ENCODE measurements at places on chromosomes 7 and 10.

DNA sequence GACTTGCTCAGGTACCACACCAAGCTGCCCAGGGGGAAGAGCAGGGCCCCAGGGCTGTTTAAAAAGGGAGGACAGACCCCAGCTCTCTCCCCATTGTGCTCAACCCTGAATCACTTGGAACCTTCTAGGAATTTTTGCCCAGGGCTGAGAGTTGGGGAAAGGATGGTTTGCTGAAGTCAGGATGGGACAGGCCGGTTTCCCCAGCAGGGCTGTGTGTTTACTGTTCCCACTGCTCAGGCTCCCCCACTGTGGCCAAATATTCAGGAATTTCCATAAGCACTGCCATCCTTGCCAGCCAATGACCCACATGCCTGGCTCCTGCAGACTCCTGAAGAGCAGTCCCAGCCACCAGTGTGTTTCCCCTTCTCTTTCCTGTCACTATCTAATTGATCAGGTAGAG lies 120.7 kb downstream of the WDFY4 start:
- no peak for DNase-seq

GRCh38 chr7:65915921-65916657 lies 43.2 kb downstream of the VKORC1L1 start:
- DNase-seq: no peak

GRCh38 chr10:26311383-26311940 lies 94.9 kb downstream of the GAD2 start:
- DNase-seq: no peak

- DNase-seq: no peak
Observed at GRCh38 chr10:21702633-21703111, 168.6 kb downstream of the MLLT10 start.

GRCh38 chr7:126972571-126972970 lies 280.2 kb downstream of the GRM8 start:
- no peak for DNase-seq

DNA sequence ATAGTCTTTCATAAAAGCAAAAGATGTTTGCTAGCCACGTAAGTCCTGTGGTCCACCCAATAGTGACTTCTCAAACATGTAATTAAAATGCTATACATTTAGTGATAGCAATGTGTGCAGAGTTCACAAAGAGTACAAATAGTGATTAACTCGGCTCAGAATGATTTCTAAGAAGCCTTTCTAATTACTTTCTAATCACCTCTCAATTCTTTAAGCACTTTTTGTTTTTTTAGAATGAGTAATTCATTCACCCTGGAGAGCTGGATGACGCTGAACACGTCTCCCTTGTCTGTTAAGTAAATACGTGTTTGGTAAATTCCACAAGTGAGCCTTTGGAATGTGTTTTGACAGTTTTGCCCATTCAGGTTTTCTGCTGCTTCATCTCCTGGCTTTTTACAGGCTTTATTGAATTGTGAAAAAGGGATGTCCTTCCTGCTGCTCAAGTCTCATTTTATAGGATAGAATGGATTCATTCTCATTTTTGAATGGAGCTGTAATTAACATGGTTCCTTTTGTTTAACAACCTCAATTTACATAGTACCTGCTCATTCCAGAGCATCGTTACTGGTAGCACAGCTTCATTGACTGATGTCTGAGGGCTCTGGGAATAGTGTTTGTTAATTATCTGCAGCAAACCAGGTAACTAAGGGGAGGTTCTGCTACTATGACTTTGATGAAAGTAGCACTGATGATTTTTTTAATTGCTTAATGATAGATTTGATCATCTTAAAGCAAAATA lies 212.1 kb downstream of the VTI1A start:
- DNase-seq: peak; percentile 82

GRCh38 chr10:114239117-114239993 lies at the start of gene VWA2:
TSS of gene VWA2 (plus strand) at chr10:114239254. CDS start at chr10:114248714, 9,460 bp downstream.
- no peak for DNase-seq

GRCh38 chr10:75995720-75996119 lies 564.3 kb downstream of the LRMDA start:
- no peak for DNase-seq

DNA sequence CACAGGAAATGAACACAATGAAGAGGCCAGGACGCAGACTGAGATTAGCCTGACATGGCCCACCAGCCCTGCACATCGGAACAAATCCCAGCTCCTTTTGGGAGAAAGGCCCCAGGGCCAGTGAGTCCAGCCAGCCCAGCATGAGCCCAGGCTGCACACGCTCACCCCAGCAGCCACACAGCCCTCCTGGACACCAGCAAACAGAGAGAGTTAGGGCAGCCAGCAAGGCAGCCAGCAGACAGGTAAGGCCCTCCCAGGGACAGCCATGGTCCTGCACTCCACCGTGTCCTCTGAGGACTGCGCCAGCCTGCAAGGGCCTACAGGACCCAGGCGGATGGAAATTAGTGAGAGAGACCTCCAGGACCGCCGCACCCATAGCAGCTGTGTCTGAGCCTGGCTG lies 8.1 kb upstream of the GRID1 start:
- no peak for DNase-seq

DNA sequence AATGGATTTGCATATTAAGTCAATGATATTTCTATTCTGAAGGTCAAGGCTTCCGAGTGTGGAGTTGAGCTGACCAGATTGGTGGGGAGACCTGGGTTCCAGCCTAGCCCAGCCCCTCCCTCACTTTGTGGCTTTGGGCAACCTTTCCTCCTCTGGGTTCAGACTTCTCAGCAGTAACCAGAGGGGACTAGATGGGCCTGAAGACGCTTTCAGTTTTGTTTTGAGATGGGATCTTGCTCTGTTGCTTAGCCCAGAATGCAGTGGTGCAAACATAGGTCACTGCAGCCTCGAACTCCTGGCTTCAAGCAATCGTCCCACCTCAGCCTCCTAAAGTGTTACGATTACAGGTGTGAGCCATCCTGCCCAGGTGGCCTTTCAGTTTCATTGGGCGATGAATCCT lies 68.1 kb upstream of the LEP start:
- DNase-seq: no peak

DNA sequence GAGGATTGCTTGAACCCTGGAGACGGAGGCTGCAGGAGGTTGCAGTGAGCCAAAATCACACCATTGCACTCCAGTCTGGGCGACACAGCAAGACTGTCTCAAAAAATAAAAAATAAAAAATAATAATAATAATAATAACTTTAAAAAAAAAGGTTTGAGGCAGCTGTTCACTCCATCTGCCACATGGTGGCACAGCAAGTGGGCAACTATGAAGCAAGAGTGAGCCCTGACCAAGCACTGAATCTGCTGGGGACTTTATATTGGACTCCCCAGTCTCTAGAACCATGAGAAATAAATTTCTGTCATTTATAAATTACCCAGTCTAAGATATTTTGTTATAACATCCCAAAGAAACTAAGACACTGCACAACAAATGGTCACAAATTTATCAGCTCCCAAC lies 14.6 kb upstream of the BRI3 start:
- no peak for DNase-seq

DNA sequence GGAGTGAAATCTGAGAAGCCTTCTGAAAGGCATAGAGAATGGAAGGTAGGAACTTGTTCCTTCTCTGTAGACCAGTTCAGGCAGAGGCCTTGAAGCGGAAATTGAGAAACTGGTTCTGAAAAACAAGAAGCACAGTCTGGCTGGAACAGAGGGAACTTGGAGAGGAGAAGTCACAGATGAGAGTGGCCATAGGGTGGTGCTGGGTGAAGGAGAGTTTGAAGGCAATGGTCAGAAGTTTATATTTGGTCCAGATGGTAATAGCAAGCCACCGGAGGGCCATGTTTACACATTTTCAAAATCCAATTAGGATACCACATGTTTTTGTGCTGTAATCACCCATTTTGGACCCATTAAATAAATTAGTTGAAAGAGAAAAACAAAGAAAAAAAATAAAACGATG lies 692.5 kb downstream of the INHBA start:
- DNase-seq: no peak

- peak; percentile 29 for DNase-seq
Observed at GRCh38 chr7:41024126-41024525, 678.8 kb downstream of the INHBA start.

- DNase-seq: no peak
Observed at GRCh38 chr7:137989094-137989493, 12.8 kb downstream of the CREB3L2 start.

- no peak for DNase-seq
Observed at GRCh38 chr10:124033887-124034218, 59.5 kb downstream of the CHST15 start.

DNA sequence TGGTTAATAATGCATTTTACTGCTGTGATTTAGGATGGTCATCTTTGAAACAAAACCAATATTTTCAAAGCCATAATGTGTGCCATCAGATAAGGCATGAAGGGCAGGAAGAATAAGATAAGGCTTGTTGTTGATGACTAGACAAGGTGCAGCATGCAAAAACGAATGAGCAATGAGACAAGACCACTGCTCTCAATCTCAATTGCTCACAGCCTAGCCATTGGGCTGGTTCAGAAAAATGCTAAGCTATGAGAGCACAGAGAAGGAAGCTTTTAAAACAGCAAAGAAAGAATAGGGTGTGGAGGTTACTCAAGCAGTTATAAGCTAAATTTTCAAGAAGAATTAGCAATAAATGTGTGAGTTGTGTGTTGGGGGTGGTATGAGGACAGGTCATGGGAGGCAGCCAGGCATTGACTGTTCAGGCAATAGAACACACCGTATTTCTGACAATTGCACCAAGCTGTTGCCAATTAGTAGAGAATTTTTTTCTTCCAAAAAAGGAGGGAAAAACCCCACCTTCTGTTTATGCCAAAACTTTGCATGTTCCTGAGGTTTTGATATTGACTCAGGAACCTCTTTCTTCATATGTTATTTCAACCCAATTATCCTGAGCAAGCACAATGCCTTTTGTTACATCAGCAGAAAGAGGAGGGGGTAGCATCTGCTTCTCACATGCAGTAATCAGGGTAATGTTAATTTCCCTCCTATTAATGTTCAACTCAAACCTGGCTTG lies 276.5 kb downstream of the HDAC9 start:
- DNase-seq: no peak

DNA sequence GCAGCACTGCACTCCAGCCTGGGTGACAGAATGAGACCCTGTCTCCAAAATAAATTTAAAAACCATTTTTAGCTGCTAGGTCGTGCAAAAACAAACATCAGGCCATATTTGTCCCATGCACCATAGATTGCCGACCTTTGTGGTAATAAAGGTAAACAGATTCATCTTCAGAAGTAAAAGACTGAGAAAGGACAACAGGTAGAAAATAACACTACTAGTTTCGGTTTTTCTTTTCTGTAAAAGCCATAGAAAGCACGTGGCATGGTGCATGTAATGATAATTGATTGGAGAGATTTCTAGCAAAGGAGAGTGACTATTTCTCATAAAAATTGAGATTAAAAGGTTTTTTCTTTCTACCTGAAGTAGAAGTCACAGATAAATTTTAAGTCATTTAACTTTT lies 93.9 kb downstream of the DNAH11 start:
- no peak for DNase-seq

DNA sequence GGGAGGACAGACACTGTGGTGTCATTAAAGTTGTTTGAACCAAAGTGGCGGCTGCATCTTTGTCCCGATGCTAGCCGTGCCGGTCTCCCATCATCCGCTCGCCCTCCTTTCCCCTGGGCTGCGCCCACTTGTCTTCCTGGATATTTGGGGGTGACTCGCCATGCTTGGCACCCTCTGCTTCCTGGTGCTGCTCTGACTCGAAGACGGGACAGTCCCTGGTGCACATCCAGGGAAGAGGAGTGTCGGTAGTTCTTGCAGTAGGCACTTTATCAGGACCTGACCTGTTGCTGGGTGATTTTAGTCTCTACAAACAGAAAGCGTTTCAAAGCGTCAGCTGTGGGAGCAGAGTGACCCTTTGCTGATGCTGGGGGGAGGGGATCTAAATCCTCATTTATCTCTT lies 68.3 kb upstream of the DNAJB6 start:
- no peak for DNase-seq

GRCh38 chr7:111043561-111043960 lies 47.4 kb upstream of the LRRN3 start:
- no peak for DNase-seq

GRCh38 chr7:84237533-84238173 lies 43.1 kb upstream of the SEMA3A start:
- peak; percentile 53 for DNase-seq

DNA sequence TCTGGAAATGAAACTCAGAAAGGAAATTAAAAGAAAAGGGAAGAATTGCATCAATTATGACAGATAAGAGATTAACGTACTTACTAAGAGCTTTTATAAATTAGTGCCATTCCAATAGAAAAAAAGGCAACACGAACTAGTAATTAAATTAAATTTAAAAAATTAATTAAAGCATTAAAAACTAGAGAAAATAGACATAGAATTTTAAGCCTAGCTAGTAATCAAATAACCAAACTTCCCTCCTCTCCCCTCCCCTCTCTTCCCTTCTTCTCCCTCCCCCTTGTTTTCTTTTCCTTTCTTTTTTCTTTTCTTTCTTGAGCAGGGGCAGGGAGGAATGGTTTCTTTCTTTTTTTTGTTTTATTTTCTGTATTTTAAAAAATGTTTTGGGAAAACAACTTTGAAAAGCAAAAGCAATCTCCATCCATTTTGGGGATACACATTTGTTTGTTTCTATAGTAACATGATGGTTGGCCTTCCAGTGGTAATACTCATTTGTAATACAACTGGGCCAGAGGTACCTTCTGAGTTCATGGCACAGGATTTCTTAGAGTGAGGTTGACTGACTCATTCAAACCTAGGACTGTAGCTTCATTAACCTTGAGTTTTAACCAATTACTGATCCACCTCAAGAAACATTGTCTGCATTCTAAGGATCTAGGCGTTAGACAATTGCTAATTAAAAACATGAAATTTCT lies 132.6 kb downstream of the ST7 start:
- DNase-seq: peak; percentile 14

DNA sequence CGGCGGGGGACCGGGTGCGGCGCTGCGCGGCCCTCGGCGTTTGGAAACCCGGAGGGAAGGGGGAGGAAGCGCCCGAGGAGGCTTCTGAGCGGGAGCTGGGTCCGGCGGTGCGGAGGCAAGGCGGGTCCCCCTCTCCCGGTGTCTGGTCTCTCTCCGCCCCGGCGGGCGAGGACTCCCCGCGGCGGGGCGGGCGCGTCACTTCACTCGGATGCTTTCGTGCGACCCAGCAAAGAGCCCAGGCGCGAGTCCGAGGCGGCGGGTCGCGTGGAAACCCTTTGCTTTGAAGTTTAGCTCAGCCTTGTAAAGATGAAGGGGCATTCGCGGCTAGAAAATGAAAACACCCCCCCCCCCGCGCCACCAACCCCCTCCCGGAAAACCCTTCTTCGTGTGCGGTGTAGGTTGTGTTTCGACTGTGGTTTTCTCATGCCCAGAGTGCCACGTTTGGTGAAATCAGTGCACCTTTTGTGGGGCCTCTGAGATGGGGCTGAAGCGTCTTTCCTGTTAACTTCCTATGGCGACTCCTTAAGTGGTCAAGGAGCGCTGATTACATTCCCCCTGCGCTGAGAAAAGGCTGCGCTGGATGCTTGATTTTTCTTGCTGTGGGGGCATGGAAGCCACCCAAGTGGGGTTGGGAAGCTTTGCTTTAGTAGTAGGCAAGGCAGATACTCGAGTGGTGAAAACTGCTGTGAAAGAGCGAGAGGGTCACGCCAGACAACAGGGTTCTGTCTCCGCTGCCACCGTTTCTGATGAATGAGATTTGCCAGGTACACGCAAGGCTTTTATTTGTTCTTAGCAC lies 876 bp downstream of the GNAI1 start:
- DNase-seq: peak; percentile 35

Data from kidney glomerular epithelial cell (primary cell).